ENCODE measurements at places on chromosomes 16 and 17. TPM values are rescaled to one million over a fixed set of nuclear protein-coding genes. Genes with fewer than 3 reads are reported as not detected.

Gene CCL5
- not detected for total RNA-seq

Gene JPT1
- total RNA-seq: 168 TPM

Gene SLC6A4
- total RNA-seq: not detected

Gene NAGLU
- total RNA-seq: 61.7 TPM

Gene SAMD14
- 2.2 TPM for total RNA-seq

Gene TMEM132E
- total RNA-seq: not detected

Gene HAP1
- under 0.01 TPM for total RNA-seq

Gene JUP
- 5.4 TPM for total RNA-seq

Gene STH
- not detected for total RNA-seq

Gene ZSCAN10
- total RNA-seq: not detected

Gene C1QL1
- total RNA-seq: 0.99 TPM

Gene FBXW10
- total RNA-seq: not detected

Gene CA5A
- total RNA-seq: not detected

Gene TP53TG3B
- not detected for total RNA-seq

Gene WFIKKN1
- 0.50 TPM for total RNA-seq

Gene TPSAB1
- not detected for total RNA-seq

Gene KCNG4
- total RNA-seq: not detected

Gene ABCA6
- 37.1 TPM for total RNA-seq

Gene KRTAP4-4
- not detected for total RNA-seq

Gene LHX1
- not detected for total RNA-seq

Gene TP53TG3C
- not detected for total RNA-seq

Gene NECAB2
- total RNA-seq: under 0.01 TPM

Gene TNFAIP1
- 28.0 TPM for total RNA-seq

Gene PRRT2
- 6.0 TPM for total RNA-seq

Gene CEP295NL
- total RNA-seq: 6.8 TPM

Gene NRN1L
- total RNA-seq: 0.73 TPM

Gene MGRN1
- 43.7 TPM for total RNA-seq

Gene COPZ2
- 56.3 TPM for total RNA-seq

Gene IRX3
- under 0.01 TPM for total RNA-seq

Gene C1QTNF1
- 6.3 TPM for total RNA-seq

Gene ZNF423
- 0.99 TPM for total RNA-seq

Gene KRTAP2-2
- total RNA-seq: not detected

Gene TBX2
- total RNA-seq: 134 TPM

Gene KRTAP4-5
- total RNA-seq: not detected

Gene SCGB1C2
- not detected for total RNA-seq

Gene SLC16A6
- total RNA-seq: 0.15 TPM

Gene PDXDC1
- total RNA-seq: 79.1 TPM

Gene MEIOB
- total RNA-seq: 0.15 TPM

Gene FN3K
- total RNA-seq: 6.9 TPM

Gene HOXB9
- total RNA-seq: under 0.01 TPM

Gene TP53TG3F
- total RNA-seq: not detected
